Inflammatory macrophage treated with lipopolysaccharide for 1 hour (primary cell): ENCODE measurements at places on chromosomes 7 and 10.

DNA sequence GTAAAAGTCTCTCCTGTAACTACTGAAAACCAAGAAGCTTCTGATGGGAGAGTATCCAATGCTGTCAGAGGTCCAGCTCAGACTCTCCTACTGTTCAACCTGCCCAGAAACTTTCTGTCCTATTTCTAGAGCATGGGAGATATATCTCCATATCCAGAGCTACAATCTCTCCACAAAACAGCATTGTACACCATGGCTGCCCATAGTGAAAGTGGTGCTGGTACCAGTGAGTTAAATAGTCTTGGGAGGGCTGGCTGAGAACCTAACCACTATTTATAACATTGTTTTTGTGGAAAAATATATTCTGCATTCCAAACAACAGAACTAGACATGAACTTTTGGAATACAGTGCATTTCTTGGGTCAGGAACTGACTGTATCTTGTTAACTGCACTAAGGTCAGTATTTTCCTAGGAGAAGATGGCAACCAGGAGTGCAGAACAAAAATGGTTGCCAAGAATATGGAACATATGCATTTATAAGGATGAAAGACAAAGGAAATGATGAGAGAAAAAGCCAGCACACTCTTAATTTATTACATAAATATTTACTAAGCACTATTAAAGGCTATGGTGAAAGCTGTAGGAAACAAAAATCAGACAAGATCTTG, 91.9 kb downstream of the ZNF438 start:
- no peak for DNase-seq

DNA sequence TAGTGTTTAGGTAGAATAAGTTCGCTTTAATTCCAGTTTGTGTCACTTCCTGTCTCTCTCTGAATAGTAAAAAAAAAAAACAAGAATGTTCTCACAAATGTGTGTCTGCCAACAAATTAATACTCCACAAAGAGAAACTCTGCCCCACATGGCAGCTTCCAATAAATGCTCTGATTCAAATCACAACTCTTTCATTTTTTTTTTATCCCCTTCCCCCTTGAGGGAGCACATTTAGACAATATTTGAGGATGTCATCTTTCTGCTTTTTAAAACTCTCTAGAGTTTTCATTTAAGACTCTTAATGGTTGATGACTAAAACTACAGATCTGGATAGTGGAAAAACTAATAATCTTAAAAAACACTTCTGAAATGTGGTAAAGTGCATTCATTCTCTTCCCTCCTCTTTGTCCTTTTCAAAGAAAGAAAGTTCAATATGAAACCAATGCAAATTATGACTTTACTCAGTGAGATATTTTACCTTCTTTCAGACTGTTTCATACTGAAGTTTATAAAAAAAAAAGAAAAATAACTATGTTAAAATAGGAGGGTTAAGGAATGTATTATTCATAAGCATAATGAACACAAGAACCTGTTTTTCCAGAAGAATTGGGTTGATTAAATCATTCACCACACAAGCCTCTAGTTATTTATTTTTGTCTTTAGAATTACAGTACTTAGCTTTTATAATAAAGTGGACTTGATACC, 42.3 kb downstream of the ARID5B start:
- no peak for DNase-seq

DNA sequence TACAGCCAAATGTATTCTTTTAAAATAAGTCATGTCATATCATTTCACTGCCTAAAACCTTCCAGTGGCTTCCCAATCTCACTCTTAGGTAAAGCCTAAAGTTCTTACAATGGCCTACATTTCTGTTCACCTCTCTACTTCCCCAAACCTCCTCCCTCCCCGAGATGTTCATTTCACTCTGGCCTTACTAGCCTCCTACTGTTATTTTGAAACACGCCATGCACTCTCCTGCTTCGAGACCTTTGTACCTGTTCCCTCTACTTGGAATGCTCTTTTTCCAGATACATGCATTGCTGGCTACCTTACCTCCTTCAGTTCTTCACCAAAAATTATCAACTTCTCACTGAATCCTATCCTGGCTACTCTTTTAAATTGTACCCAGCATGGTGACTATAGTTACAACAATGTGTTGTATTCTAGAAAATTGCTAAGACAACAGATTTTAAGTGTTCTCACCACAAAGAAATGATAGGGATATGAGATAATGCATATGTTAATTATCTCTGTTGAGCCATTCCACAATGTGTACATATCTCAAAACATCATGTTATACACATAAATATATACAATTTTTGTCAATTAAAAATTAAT, 50.6 kb upstream of the STRIP2 start:
- DNase-seq: no peak

- DNase-seq: no peak
Measured at GRCh38 chr10:118407777-118408176, 65.7 kb upstream of the FAM204A start.

GRCh38 chr10:71735709-71736569, 16.4 kb upstream of the C10orf105 start:
- no peak for DNase-seq

- no peak for DNase-seq
Measured at GRCh38 chr7:102456327-102456726, 8.3 kb downstream of the ALKBH4 start.

DNA sequence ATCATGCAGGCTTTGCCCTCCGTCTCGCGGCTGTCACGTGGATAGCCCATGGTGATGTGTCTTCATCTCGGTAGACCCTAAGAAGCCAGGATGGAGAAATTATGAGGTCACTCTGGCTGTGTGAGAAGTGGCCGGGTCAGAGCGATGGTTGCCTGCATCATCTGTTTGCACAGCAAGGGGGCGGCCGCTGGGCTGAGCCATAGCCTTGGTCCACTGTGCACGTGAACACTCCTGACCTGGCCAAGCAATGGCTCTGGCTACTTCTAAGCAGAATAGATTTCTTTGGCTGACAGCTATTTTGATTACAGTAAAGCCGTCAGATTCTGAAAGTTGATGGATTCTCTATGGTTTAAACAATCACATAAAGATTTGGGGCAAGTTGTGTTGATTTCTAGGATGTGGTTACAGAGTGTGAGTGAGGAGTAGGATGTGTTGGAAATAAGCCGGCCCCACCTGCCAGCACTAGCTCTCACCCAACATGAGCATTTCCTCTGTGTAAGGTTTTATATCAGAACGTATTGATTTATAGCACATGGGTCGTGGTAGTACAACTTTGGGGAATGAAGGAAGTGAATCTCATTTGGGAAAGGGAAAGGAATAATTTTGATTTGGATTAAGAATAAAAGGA, 214.4 kb upstream of the GPR26 start:
- DNase-seq: no peak

DNA sequence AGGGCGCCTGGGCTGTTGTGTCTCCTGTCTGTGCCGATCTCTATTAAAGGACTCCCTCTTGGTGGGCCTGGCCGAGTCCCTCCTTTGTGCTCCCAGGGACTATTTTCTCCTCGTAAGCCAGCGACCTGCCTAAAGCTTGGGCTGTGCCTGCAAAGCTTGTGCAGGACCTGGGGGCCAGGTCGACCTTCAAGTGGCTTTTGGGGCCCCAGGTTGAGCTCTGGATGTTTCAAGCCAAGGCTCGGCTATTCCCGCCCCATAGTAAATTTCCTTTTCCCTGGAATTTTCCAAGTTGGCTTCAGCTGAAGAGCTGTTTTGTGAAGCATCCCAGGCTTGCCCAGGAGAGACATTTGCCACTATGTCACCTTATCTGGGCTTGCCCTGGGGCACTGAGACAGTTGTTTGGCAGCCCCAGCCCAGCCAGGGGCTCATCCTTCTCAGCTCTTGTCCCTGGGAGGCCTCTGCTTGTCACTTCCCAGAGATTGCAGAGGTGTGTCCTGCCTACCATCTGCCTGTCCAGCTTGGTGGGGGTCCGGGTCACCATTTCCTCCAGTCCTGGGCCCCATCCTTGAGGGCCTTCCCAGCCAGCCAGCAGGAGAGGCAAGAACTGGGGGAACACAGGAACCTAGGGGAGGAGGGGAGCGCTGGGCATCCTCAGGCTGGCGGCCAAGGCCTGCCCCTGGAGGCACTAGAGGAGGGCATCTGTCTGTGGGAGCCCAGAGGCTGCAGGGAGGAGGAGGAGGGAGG, 20.2 kb downstream of the ZMIZ2 start:
- no peak for DNase-seq

DNA sequence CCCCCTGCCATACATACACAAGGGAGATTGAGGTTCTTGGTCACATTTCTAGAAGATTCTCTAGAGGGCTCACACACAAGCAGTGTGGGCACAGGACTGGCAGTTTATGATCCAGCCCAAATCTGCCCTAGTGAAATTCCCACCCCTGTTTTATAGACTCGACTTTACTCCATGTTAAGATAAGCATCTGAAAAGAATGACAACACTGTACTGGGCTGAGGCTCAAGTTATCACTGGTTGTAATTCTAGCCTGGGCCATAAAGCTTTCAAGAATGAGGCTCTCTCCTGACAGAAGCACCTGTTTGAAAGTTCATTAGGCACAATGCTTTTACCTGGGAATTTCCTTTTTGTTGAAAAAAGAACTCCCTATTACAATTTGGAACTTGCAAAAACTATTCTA, 195.6 kb upstream of the GLI3 start:
- DNase-seq: no peak

DNA sequence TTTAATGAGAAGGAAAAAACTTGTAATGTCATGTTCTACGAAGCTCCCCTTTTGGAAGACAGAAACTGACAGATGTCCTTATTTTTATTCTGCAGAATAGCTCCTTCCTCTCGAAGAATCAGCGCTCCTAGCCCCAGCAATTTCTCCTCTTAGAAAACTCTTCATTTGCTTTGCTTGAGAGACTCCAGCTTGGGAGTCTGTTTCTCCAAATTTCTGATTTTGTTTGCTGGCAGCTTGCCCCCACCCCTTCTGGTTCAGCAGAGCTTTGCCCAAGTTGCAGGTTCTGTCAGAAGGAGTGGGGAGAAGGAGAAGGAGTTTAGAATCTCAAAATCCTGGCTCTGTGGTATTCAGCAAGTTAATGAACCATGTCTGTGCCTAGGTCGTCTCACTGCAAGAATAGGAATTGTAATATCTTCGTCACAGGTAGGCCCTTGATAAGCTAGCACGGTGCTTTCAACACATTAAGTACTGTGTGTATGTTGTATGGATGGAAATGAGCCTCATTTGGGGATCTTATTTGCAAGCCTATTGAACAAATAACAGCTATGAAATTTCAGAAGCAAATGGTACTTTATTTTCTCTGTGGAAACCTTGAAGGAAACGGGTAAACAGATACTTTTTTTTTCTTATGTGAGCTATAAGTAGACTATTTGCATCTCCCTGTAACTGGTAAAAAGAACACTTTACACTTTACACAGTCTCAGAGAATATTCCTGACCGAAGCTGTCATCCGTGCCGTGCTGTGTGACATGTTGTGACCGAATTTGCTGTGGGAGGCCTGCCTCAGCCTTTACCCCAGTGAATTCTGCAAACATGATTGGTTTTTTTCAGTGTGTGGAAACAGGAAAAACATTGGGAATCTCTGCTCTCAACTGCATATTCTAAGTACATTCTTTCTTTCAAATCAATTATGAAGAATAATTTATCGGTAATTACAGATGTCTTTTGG, 290.9 kb downstream of the CAMK1D start:
- no peak for DNase-seq

DNA sequence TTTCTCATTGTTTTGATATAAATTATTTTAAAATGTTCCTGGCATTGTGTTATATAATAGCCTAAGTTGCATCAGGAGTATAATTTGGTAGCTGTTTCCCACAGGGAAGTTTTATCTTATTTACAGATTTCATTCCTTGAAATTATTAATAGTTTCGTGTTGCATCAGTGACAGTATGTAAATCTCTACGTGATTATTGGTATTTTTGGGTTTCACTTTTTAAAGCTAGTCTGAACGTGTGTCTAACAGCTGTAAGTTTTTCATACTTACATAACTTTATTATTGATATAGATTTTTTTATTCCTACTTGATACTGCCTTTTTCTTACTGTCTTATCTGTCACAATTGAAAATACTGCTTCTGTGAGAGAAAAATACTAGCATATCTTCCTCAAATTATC, 167.9 kb downstream of the PHF14 start:
- no peak for DNase-seq

- no peak for DNase-seq
Measured at GRCh38 chr10:5720182-5720581, 35.5 kb downstream of the TASOR2 start.
